ENCODE measurements at places on chromosomes 5 and 9. TPM values are rescaled to one million over a fixed set of nuclear protein-coding genes. Genes with fewer than 3 reads are reported as not detected.

LHX3 gene
- not detected for total RNA-seq

WNT8A gene
- total RNA-seq = not detected

LTC4S gene
- 0.48 TPM for total RNA-seq

RNF224 gene
- not detected for total RNA-seq

TRIM7 gene
- 2.9 TPM for total RNA-seq

CDKN2B-AS1 gene
- 0.59 TPM for total RNA-seq

LCN1 gene
- total RNA-seq = not detected

IL17B gene
- not detected for total RNA-seq

PTPRD gene
- not detected for total RNA-seq

RAPGEF6 gene
- total RNA-seq = 26.7 TPM

DCTN4 gene
- 32.2 TPM for total RNA-seq

ZBTB6 gene
- total RNA-seq = 10.6 TPM
